ENCODE measurements at places on chromosomes 3 and 15. TPM values are rescaled to one million over a fixed set of nuclear protein-coding genes. Genes with fewer than 3 reads are reported as not detected.

The UCN2 gene
- polyA plus RNA-seq, result not detected

The SLC6A20 gene
- polyA plus RNA-seq, result 0.38 TPM

DNA sequence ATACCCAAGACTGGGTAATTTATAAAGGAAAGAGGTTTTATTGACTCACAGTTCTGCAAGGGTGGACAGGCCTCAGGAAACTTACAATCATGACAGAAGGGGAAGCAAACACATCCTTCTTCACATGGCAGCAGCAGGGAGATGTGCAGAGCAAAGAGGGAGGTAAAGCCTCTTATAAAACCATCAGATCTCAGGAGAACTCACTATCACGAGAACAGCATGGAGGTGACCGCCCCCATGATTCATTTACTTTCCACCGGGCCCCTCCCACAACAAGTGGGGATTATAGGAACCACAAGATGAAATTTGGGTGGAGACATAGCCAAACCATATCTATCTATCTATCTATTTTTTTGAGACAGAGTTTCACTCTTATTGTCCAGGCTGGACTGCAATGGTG lies 5.4 kb downstream of the GDPGP1 start:
- DNase-seq, result no peak

DNA sequence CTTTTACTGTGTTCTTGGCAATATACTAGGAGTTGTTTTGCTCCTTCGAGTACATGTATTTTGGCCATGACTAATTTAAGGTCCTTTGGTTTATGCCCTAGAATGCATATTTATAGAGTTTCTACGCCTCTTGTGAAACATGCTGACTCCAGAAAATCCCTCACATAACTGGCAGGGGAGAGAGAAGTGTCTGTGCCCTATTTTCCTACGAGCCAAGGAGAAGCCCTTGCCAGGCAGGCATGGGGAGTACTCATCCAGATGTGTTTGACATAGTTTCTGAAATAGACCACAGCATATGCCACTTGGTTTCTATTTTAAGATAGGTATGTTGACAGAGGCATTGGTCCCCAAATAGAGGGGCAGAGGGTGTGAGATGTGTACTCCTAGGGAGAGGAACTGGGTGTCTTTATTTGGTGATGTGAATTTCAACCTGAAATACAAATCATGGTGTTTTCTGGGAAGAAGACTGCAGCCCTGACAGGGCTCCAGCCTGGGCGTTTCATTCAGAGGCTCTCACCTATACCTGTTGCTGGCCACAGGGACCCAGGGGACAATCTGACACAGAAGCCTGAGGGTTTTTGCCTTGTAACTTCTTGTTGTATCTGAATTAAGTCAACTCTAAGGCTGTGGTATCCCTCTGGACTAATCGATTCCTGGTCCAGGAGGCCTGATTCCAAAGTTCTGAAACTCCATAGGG lies 267.8 kb upstream of the C2CD4B start:
- DNase-seq, result peak; percentile 62

GRCh38 chr3:122961146-122961545 lies 66.4 kb downstream of the SEMA5B start:
- no peak for DNase-seq

DNA sequence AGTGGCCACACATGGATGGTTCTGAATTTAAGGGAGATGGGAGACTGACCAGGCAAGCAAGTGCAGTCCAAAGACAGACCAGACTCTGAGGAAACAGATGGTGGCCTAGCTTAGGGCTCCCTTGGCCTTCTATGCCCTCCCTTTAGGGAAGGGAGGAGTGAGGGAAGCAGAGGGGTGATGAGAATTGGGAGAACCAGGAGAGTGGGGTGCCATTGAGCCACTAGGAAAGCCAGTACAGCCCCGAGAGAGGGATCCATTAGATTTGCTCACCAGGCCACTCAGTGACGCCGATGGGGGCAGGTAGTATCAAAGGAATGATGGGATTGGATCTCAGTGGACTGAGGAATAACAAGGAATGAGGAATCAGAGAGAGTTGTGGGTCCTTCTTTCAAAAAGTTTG lies 30.4 kb upstream of the HERC1 start:
- DNase-seq, result no peak

- peak; percentile 17 for DNase-seq
Measured at GRCh38 chr15:60255390-60255789, 142.4 kb downstream of the ANXA2 start.

DNA sequence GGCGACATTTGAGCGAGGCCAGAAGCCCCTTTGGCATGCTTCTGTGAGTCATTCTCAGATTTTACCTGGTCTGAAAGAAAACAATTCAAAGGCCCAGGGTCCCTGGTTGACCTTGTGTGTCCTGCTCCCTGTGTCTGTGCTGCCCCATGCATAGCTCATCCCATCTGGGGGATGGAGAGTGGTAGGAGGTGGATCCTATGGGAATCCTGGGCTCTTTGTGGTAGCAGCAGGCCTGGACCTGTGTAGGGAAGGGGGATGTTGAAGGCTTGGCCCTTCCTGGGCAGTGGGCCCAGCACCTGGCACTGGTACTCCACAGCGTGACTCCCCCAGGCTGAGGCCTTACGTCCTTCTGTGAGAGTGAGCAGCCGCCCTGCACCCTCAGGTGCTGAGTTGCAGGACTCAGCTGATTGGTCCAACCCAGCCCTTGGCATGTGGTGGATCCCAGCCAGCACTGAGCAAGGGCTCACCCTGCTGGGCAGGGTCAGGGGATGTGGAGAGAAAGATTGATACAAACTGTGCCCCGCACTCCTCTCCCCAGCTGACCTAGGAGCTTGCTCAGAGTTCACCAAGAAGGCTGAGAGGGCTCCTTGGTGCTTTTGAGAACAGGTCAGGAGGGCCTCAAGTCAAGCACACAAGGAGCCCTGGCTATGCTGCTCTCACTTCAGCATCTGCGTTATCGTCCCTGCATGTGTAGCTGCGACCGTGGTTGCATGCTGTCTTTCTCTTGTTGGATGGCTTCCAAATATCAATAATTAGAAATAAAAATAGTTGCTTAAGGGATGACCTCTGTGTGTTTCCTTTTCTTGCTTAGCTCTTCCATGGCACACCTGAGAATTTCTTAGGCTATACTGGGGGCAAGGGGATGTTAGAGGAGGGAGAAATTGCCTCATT lies 21.4 kb upstream of the JMJD7 start:
- no peak for DNase-seq

GRCh38 chr15:59993950-59994401 lies 10.1 kb upstream of the FOXB1 start:
- DNase-seq, result no peak

Data from muscle of leg (tissue), 16 donors.